GM23338 (cell line): ENCODE measurements at places on chromosomes 16 and 17. TPM values are rescaled to one million over a fixed set of nuclear protein-coding genes. Genes with fewer than 3 reads are reported as not detected.

KRTAP9-2 gene
- not detected in 2 replicates for total RNA-seq

MMP28 gene
- not detected in 2 replicates for total RNA-seq

DNA sequence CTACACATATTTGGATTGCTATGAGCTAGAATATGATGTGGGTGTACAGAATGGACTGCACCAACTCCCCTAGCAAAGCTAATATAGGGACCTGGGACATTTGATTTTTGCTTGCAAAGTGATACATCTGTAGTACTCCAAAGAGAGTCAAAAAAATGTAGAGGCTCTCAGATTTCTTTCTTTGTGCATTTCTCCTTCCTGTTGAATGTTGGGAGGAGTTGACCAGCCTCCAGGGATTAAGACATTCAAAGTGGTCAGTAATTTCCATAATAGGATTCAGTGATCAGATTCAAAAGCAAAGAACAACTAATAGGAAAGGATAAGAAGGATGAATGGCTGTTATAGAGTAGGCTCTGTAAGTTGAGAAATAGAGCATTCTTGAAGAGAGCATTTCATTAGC, 934.9 kb downstream of the KCNJ2 start:
- DNase-seq: no peak

SLC43A2 gene
- 7.1 and 9.8 TPM in 2 replicates for total RNA-seq

HS3ST4 gene
- 1.7 and 2.1 TPM in 2 replicates for total RNA-seq

DNA sequence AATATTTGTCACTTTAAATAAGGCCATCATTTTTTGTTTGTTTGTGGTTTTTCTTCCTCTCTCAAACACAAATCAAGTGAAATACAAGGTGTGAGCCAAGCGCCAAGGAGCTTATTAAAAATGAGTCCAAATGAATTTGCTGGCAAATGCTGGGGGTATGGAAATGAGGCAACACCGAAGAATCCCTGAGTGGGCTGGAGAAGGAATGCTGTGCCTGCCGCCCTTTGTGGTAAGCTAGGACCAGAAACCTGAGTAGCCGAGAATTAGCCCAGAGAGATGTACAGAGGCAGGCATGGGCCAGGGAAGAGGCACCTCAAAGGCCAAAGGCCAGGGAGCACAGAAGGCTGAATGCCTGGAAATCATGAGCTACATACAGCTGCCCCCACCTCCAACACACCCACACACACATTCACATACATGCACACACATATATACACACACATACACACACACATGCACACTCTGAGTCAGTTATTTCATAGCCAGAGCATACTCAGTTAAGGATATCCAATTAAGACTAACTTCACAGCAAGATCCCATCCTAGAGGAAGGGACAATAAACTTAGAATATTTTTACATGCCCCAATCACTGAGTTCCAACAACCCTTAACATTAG, 266.1 kb upstream of the DYNLRB2 start:
- DNase-seq: no peak

DNA sequence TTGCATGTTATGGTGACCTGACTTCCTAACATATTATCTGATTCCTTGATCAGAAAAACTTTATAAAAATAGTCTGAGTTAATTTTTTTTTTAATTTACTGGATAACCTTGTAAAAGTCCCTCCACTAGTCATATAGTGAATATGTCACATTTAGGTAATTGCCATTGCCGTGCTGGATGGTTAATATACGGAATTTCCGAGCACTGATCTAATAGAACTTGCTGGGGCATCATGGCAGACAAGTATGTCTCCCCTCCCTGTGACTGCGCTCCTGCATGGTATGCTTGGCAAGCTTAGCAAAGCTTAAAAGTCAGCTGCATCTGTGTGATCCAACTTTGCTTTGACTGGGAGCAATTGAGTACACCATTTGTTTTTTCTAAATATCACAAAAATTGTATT, 239.4 kb upstream of the TBX2 start:
- no peak for DNase-seq

- no peak for DNase-seq
Observed at GRCh38 chr17:49112936-49113335, 19.6 kb upstream of the B4GALNT2 start.

- no peak for DNase-seq
Observed at GRCh38 chr17:41777574-41778188, 8.8 kb downstream of the JUP start.

LYZL6 gene
- total RNA-seq: not detected in 2 replicates

EXOC3L1 gene
- 1.6 and 2.3 TPM in 2 replicates for total RNA-seq

CHST5 gene
- total RNA-seq: not detected in 2 replicates

GPRC5B gene
- total RNA-seq: 57.4 and 82.5 TPM in 2 replicates

DNA sequence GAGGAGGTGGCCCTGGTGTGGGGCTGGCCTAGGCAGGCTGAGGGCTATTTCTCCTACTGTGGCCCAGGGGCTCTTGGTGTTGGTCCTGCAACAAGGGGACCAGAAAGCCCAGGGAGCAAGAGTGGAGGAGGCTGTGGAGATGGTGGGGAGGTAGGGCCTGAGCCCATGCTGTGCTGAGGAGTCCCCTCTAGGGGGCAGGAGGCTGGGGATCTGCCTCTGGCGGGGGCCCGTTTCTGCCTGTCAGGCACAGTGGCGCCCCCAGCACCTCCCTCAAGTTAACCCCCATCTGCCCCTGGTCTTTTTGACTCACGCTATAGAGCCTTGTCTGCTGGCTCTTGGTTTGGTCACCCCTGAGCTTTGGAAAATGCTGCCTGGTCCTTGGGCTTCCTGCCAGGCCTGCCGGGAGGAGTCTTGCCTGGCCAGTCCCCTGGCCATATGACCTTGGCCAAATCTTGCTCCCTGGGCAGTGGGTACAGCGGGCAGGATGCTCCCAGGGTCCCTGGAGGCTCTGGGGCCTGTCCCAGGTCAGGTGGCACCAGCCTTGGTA, 5.9 kb downstream of the BAIAP2 start:
- peak; percentile 82 for DNase-seq

GRCh38 chr16:82682767-82683166, 56.0 kb downstream of the CDH13 start:
- DNase-seq: no peak

DNA sequence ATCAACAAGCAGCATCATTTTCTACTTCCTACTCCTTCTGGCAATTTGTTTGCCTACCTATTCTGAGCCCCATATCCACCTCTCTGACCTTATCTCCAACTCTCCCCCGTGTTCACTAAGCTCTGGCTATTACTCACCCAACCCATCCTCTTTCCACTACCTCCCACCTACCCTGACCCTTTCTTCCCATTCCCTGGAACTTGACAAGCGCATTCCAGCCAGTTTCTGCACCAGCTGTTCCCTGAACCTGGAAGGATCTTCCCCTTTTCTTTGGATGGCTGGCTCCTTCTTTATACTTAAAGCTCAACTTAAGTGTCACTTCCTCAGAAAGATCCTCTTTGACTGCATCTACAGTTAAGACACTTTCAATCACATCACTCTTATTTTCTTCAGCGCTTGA, 2.2 kb downstream of the DCUN1D3 start:
- DNase-seq: peak; percentile 30

DNA sequence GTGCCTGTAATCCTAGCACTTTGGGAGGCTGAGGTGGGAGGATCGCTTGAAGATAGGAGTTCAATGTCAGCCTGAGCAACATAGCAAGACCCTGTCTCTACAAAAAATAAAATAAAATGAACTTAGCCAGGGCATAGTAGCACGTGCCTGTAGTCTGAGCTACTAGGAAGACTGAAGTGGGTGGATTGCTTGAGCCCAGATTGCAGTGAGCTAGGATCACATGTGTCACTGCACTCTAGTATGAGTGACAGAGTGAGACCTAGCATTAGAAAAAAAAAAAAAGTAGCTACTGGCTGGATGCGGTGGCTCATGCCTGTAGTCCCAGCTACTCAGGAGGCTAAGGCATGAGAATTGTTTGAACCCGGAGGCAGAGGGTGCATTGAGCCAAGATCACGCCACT, 6.0 kb downstream of the ADAP2 start:
- no peak for DNase-seq

DNA sequence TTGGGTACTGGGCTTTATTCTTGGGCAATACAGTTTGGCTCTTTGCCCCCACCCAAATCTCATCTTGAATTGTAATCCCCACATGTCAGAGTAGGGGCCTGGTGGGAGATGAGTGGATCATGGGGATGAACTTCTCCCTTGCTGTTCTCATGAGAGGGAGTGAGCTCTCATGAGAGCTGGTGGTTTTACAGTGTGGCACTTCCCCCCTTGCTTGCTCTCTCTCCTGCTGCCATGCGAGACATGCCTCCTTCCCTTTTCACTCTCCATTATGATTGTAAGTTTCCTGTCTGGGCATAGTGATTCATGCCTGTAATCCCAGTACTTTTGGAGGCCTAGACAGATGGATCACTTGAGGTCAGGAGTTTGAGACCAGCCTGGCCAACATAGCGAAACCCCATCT, 18.1 kb upstream of the CNEP1R1 start:
- no peak for DNase-seq

GRCh38 chr16:89422905-89423630, 67.3 kb downstream of the ANKRD11 start:
- peak; percentile 57 for DNase-seq

DNA sequence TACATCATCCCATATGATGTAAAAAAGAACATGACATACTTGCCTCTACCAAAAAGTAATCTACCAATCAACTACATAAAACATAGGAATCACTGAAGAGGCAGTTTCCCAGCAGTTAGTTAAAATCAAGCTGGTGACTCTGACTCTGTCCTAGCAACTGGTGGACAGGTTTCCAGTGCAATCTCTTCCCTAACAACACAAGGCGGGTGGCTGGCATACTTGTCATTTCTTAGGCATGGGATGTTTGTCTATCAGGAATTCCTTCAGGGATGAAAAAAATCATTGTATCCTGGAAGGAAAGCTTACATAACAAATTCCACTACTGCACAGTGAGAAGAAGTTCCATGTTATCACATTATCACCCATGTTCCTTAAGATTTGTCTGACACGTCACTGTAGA, 50.9 kb downstream of the HELZ start:
- peak; percentile 9 for DNase-seq

PRDM7 gene
- total RNA-seq: not detected in 2 replicates

DNA sequence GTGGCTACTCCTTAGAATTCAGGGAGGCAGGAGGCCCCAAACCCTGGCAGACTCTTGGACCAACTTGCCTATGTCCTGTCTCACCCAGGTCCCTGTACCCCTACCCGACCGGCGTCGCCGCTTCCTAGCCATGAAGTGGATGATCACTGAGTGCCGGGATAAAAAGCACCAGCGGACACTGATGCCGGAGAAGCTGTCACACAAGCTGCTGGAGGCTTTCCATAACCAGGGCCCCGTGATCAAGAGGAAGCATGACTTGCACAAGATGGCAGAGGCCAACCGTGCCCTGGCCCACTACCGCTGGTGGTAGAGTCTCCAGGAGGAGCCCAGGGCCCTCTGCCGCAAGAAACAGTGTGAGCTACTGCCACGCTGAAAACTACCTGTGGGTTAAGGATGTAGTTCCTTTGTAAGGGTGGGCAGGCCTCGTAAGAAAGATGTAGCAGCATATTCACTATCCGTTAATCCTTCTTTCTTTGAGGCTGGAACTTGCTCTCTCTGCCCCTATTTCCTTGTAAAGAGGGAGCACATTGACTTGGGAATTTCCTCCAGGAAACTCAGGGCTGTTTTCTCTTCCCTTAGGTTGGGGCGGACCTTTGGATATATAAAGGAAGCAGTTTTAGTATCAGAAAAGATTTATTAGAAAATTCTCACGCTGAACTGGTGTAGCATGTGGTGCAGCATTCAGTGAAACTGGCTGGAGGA, 4.1 kb downstream of the MRPS7 start:
- no peak for DNase-seq

GSE1 gene
- 118 and 135 TPM in 2 replicates for total RNA-seq

DNA sequence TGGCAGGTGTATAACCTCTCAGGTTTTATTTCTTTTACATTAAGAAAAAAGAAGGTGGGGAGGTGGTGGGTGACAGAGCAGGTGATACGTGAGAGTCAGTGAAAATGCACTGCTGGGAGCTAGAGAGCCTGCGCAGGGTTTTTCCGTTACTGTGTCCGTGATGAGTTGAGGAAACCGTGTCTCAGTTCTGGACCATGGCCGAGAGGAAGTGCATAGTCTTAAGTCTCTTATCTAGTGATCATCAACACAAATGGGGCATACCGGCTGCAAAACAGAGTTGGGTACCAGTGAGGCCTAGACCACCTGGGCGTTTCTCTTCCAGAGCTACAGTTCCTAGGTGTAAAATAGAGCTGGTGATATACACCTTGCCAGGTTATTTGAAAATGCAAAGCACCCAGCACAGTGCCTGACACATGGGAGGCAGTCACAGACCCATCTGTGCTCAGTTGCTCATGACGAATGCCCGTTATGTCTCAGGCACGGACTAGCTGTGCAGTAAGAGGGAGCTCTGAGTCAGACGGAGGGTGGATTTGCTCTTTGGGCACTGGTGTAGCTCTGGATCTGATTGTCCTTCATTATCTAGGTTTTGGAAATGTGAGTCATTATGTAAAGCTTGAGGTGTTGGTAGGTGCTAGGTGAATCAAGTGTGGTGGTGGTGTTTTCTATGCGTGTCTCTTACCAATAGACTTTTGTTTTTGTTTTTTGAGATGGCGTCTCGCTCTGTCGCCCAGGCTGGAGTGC, 60.9 kb downstream of the RPTOR start:
- no peak for DNase-seq

- DNase-seq: no peak
Observed at GRCh38 chr16:69413045-69413664, 11.3 kb upstream of the CYB5B start.

- no peak for DNase-seq
Observed at GRCh38 chr16:73775841-73776388, 520.7 kb upstream of the PSMD7 start.

AANAT gene
- total RNA-seq: 0.28 and 1.3 TPM in 2 replicates
